ENCODE measurements at places on chromosomes 2 and 18.

GRCh38 chr18:79488311-79489050, 92.8 kb downstream of the NFATC1 start:
- no peak for DNase-seq

DNA sequence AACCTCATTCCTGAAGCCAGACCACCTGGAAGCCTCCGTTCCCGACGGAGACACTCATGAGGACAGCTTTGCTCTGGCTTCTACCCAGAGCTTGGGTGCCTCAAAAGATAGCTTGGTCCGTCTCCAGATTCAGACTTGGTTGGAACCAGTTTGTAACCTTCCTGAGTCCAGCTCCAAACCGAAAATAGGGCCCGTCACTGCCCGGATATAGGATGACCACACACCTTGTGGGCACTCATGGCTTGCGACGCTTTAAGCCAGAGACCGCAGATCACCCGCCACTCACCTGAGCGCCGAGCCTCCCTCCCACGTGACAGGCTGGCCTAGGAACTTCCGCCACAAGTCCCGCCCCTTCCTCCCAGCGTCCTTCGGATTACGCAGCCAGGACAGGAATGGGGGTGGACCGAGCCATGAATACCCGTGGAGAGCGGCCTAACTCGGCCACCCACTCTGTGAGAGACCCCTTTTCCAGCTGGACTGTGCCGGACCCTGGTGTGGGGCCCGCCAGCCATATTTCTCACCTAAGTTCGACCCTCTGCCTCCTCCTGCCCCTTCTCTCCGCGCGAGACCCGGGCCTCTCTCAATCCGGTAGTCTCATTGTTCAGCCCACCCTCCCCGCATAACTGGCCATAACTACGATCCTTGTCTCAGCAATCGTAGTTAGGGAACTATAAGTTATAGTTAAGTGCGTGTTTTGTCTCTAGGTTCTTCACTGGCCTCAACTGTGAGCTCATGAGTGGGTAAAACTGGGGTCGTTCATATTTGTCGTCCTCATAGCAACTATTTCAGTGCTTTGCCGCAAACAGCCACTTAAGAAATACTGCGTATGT, at the start of gene MPV17:
Gene MPV17 (minus strand): TSS at position 332 of the 830 bp plus-strand sequence. CDS start 580 bp downstream, outside the sequence.
- peak; percentile 70 for DNase-seq

- no peak for DNase-seq
These were observed 761.8 kb downstream of the LRRTM4 start for GRCh38 chr2:76760367-76760704.

DNA sequence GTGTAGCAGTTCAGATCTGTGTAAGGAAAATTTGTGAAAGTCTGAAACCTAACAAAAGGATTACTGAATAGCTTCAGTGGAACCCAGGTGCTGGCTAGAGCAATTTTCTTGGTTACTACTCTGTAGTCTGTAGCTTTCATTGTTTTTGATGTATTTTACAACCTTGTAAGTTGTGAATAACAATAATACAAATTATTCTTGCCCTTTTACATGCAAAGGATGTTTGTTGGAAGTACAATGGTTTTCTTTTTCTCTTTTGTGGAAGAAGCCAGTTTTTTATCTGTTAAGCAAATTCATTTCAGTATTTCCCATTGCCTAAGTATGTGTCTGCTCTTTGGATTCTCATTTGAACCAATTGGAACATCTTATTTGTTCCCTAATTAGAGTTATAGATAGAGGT, 10.2 kb downstream of the LCLAT1 start:
- DNase-seq = no peak

GRCh38 chr2:231699006-231699405, 9.3 kb upstream of the PTMA start:
- no peak for DNase-seq

DNA sequence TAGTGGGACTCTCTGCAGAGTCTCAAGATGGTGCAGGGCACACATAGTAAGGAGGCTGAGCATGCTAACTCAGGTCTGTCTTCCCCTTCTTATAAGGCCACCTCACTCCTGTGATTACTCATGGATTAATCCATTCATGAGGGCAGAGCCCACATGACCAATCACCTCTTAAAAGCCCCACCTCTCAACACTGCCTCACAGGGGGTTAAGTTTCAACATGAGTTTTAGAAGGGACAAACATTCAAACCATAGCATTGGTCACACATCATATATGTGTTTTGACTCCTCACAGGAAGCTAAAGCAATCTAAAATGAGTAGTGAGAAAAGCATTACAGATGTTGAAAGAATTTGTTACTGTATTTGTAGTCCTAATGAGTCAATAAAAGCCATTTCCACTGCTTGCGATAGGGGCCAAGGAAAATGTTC, 57.5 kb downstream of the DTNA start:
- DNase-seq = no peak

DNA sequence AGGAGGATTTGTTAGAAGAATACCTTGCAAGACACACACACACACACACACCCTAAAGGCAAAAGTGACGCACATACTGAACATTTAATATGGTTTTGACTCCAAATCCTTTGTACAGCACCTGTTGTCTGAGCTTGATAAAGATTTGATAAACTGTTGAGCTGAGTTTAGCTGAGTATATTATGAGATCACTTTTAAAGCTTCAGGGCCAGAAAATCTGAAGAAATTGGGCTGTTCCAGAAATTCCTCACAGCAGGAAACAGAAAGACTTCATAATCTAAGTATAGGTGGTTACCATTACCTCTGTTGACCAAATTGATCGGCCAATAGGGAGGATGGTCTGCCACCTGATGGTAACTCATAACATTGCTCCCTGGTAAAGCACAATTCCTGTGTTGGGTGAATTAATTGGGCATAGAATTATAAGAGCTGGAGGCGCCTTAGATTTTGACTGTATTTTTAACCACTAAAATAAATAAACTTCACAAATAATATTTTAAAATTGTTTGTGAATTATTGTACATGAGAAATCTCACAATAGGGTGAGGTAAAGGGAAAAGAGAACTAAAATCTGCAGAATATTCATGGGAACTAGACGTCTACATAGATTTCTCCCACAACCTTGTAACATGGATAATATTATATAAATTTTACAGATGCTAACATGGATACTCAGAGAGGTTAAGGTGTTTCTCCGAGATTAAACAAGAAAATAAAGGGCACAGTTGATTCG, 21.8 kb upstream of the RPIA start:
- no peak for DNase-seq

GRCh38 chr2:168974428-168974827, 56.7 kb downstream of the ABCB11 start:
- DNase-seq = no peak

DNA sequence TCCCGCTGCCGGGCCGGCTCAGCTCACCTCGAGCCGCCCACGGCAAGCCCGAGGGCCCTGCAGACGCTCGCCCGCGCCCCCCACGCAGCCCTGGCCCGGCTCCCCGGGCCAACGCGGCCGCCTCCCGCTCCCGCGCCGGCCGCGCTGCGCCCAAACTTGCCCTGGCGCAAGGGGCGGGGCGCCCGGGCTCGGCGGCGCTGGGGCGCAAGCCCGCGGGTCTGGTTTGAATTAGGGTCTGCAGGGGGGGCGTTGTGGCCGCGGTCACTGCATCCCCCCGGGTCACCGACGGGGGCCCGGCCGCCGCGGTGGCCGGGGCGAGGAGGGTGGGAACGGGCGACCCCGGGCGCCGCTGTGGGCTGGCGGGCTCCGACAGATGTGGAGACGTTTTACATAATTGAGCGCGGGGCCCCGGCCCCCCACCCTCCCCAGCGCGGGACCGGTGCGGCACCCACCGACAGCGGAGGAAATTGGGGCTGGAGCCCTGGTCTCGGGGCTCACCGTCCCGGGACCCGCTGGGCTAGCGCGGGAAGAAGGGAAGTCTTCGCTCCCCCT, 690 bp downstream of the SDC1 start:
- DNase-seq = peak; percentile 54

GRCh38 chr2:73072416-73072815, 904 bp upstream of the SFXN5 start:
- no peak for DNase-seq

- DNase-seq = no peak
These were observed 502.7 kb downstream of the CBLN2 start for GRCh38 chr18:72041313-72042032.

DNA sequence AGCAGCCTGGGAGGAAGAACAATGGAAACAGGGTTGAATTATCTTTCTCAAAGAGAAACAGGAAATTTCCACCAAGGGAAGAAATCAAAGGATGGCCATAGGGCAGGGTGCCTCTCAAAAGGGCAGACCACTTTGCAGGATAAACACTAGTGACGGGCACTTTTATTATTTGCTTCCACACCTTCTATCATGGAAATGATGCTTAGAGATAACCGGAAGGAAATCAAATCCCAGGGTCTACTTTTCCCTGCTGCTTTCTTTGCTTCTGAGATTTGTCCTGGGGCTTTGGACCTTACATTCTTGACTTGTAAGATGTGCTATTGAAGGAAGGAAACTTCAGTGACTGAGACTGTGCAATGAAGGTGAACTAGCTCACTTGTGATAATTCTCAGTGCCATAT, 1.1 kb upstream of the SCN9A start:
- DNase-seq = no peak

DNA sequence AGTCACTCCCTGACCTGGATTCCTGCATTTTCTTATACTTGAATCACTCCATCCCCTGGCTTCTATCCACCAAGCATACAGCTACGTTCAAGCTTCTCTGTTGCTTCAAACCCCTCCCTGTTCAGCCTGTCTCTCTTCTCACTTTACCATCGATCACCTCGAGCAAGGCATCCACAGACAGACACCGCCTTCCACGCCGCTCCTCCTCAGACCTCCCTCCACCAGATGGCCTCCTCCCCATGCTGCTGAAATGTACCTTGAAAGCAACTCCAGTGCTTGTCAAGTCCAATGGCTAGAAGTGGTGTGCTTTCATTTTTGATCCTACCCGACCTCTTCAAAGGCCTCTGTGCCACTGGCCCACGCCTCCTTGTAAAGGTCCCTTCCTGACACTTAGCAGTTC, 131.3 kb upstream of the ACAA2 start:
- DNase-seq = no peak

GRCh38 chr18:45993438-45993837, 26.3 kb upstream of the EPG5 start:
- DNase-seq = no peak
